ENCODE measurements at places on chromosomes 2 and 18. TPM values are rescaled to one million over a fixed set of nuclear protein-coding genes. Genes with fewer than 3 reads are reported as not detected.

DNA sequence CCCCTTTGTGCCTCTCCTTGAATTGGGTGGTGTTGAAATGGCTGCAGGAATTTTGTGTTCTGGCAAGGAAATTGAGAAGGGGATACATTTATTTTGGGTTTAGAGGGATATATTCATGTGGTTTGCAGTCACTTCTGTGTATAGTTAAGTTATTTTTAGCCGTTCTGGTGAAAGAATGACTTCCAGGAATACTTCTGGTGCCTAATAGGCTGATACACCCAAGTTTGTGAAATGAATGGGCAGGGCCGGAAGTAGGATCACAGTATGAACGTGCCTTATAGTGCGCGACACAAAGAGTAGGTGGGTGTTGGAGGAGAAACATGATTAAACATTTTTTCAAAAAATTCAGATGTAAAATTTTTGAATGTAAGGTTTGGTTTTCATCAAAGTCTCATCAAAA is 168.6 kb upstream of the ATP5MC3 start:
- no peak for DNase-seq
- H3K4me1 ChIP-seq, result no peaks in the 10 kb centered on the region
- peaks cover 8% of the 10 kb centered on the region for H3K27me3 ChIP-seq
- H3K27ac ChIP-seq, result no peak overlapping the region
- no peak overlapping the region for H3K4me3 ChIP-seq

GRCh38 chr2:151999053-151999452 is 99.8 kb downstream of the CACNB4 start:
- DNase-seq, result peak; percentile 61
- no peaks in the 10 kb centered on the region for H3K36me3 ChIP-seq
- H3K4me3 ChIP-seq, result no peak overlapping the region
- no peaks in the 10 kb centered on the region for H3K4me1 ChIP-seq
- H3K27ac ChIP-seq, result no peak overlapping the region

The CGREF1 gene
- total RNA-seq, result 0.74 TPM

The NTSR2 gene
- not detected for total RNA-seq

Measured in lower lobe of right lung (tissue), 2 donors.